Smooth muscle cell of the brain vasculature (primary cell): ENCODE measurements at places on chromosomes 4 and X.

- no peak for DNase-seq
Observed at GRCh38 chr4:164350061-164350460, 403.9 kb upstream of the SMIM31 start.

GRCh38 chr4:165472943-165473676 lies 94.3 kb downstream of the CPE start:
- DNase-seq, result no peak

- no peak for DNase-seq
Observed at GRCh38 chrX:31236231-31236630, 164.4 kb upstream of the FTHL17 start.

- DNase-seq, result no peak
Observed at GRCh38 chr4:183434666-183435190, 9.7 kb upstream of the CDKN2AIP start.
